ENCODE measurements at places on chromosomes 16 and 17.

GRCh38 chr17:27630607-27631410 is at the start of gene LGALS9:
LGALS9 (plus strand) TSS chr17:27631188; CDS start chr17:27631266, 78 bp downstream.
- H3K27me3 ChIP-seq = no peaks in the 10 kb centered on the region
- no peak for DNase-seq
- peaks cover 42% of the 10 kb centered on the region for H3K4me1 ChIP-seq
- peak within 1 kb of the TSS; percentile 5 for H3K4me3 ChIP-seq
- H3K36me3 ChIP-seq = no peaks in the 10 kb centered on the region

- no peaks in the 10 kb centered on the region for H3K27me3 ChIP-seq
- no peak overlapping the region for H3K4me3 ChIP-seq
- H3K36me3 ChIP-seq = no peaks in the 10 kb centered on the region
- H3K27ac ChIP-seq = no peak overlapping the region
- H3K4me1 ChIP-seq = no peaks in the 10 kb centered on the region
- DNase-seq = no peak
Measured at GRCh38 chr17:6170349-6170748, 100.2 kb downstream of the WSCD1 start.

- H3K4me1 ChIP-seq = no peaks in the 10 kb centered on the region
- no peak overlapping the region for H3K27ac ChIP-seq
- DNase-seq = no peak
- H3K27me3 ChIP-seq = no peaks in the 10 kb centered on the region
- no peaks in the 10 kb centered on the region for H3K36me3 ChIP-seq
Measured at GRCh38 chr16:67378642-67379041, 14.7 kb downstream of the TPPP3 start.

DNA sequence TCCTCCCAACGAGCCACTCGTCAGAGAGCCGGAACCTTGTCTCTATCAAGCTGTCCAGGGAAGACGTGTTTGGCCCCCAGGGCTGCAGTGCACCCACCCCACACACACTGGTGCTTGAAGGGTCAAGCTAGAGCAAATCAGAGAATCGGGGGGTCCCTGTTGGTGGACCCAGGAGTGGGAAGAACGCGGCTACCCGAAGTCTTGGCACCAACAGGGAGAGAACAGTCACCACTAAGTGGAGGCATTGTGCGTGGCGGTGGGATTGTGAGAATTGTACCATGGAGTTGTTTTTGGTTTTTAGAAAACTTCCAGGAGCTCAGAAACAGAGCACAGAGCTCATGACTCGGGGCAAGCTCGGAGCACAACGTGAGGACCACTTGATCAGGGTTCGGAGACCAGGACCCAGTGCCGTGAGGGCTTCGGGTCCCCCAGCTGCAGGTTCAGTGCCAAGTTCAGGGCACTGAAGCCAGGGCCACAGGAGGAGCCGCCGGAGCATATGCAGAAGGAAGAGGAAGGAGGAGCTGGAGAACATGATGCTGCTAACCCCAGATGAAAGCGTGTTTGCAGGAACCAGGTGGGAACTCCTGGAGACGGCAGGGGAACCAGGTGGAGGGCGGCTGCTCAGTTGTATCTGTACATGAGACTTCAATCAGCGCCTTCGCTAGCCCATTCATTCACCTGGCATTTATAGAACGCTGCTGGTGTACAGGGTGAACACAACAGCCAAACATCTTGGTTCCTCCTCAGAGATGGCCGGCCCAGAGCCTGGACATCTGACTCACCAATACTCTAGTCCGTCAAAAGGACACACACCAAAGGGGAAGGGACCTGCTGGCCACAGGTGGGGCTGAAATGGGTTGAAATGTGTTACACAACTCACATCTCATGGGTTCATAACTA is 42.8 kb downstream of the METRNL start:
- H3K36me3 ChIP-seq = no peaks in the 10 kb centered on the region
- H3K27ac ChIP-seq = no peak overlapping the region
- H3K27me3 ChIP-seq = no peaks in the 10 kb centered on the region
- H3K4me1 ChIP-seq = no peaks in the 10 kb centered on the region
- no peak overlapping the region for H3K4me3 ChIP-seq
- DNase-seq = peak; percentile 20

DNA sequence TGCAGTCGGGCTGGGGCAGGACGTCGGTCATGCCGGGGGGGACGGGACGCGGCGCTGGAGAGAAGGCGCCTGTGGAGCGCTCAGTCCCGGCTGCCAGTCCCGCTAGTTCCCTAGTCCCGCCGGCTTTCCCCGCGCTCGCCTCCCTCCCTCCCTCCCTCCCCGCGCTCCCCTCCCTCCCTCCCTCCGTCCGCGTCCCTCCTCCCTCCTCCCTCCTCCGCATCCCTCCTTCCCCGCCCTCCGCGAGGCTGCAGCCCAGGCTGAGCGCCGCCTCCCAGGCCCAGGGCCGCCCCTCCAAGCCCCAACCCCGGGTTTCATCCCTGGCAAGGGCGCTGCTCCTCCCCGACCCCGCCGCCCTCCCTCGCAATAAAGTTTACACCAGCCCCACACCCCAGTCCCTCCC is 34.8 kb downstream of the TIMM22 start:
- H3K27ac ChIP-seq = peak overlapping the region; percentile 70
- peak overlapping the region; percentile 40 for H3K4me3 ChIP-seq
- H3K4me1 ChIP-seq = peaks cover 11% of the 10 kb centered on the region
- peak; percentile 85 for DNase-seq
- peaks cover 7% of the 10 kb centered on the region for H3K36me3 ChIP-seq

DNA sequence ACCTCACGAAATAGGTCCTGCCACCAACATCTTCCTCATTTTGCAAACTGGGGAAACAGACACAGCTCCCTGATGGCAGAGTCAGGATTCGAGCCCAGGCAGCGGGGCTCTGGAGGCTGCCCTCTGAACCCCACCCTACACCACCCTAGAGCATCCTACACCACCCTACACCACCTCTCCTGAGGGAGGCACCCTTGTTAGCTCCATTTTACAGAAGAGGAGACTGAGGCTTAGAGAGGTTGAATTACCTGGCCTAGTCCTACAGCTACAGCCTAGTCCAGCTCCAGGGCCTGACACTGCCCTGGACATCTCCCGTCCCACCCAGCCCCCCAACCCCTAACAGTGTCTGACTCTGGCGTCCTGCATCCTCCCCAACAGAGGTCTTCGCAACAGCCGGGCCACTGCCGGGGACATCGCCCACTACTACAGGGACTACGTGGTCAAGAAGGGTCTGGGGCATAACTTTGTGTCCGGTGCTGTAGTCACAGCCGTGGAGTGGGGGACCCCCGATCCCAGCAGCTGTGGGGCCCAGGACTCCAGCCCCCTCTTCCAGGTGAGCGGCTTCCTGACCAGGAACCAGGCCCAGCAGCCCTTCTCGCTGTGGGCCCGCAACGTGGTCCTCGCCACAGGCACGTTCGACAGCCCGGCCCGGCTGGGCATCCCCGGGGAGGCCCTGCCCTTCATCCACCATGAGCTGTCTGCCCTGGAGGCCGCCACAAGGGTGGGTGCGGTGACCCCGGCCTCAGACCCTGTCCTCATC is 3.2 kb upstream of the NECAB2 start:
- DNase-seq = peak; percentile 83
- H3K27me3 ChIP-seq = peaks cover 17% of the 10 kb centered on the region
- H3K27ac ChIP-seq = no peak overlapping the region
- H3K4me3 ChIP-seq = no peak overlapping the region

DNA sequence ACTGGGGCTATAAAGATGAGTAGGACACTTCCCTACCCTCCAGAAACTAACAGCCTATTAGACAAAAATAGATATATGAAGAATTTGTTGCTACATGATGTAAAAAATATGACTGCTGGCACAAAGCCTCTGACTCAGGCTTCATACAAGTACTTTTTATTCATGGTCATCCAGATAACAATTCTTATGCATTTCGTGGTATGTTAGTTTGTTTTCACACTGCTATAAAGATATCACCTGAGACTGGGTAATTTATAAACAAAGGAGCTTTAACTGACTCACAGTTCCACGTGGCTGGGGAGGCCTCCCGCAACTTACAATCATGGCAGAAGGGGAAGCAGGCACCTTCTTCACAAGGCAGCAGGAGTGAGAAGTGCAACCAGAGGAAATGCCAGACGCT is 112.5 kb upstream of the HLF start:
- H3K36me3 ChIP-seq = no peaks in the 10 kb centered on the region
- H3K4me3 ChIP-seq = no peak overlapping the region
- H3K27ac ChIP-seq = no peak overlapping the region
- H3K27me3 ChIP-seq = no peaks in the 10 kb centered on the region
- DNase-seq = no peak

DNA sequence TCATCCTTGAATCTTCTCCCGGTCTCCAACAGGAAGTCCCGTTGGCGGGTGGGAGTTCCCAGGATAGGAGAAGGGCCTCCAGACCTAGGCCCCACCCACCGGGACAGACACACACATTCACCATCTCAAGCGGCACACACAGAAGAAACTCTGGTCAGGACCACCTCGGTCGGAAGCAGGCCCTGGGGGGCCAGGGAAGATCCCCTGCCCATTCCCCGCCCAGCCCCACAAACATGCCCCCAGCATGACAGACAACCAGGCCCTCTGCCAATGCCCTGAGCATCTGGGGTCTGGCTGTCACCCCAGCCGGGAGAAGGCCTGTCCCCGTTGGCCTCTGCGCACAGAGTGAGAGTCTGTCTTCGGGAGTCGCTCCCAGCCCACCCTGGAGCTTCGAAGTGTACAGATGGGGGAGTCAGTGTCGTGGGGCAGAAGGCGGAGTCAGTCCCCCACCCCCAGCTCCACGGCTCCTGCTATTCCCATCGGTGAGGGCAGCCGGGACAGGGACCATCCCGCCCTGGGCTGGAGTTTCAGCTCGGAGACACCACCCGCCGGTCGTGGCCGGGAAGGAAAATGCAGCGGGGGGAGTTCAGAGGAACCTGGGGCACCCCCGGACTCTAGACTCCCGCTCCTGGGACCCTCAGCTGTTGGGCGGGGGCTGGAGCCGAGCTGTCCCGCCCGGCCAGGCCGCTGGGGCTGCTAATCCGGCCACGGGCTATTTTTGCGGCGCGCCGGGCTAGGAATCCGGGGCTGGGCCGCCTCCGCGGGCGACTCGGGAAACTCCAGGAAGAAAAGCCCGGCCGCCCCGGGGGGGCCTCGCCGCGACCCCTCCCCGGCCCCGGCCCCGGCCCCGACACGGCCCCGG is 660 bp downstream of the RHBDF1 start:
- peak overlapping the region; percentile 95 for H3K27ac ChIP-seq
- peak; percentile 89 for DNase-seq
- peaks cover 51% of the 10 kb centered on the region for H3K4me1 ChIP-seq
- H3K4me3 ChIP-seq = peak overlapping the region; percentile 73
- no peaks in the 10 kb centered on the region for H3K36me3 ChIP-seq

DNA sequence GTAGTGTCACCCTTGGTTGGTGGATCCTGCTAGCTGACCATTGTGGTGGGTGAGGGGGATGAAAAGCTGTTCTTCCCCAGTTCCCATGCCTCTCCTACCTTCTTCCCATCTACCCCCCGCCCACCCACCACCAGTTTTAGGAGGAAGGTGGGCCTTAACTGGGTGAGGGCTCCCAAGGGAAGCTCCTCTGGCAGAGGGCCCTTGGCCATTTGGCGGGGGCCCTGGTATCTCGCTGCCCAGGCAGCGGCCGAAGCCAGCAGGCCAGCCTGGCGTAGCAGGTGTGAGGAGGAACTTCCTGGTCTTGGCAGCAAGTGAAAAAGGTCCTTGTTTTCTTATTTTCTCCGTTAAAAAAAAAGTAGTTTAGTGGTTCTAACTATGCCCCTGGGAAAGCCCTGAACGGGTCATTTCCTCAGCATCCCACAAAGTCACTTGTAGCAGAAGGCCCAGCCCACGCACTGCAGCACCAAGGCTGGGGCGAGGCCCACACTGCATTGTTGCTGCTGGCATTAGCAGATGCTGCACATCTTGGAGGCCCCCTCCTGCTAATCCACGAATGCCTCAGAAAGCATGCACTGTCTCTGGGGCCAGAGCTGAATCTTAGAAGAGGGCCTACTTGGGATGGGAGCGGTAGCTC is 72.5 kb downstream of the MPRIP start:
- no peaks in the 10 kb centered on the region for H3K27me3 ChIP-seq
- no peaks in the 10 kb centered on the region for H3K36me3 ChIP-seq
- DNase-seq = no peak
- no peak overlapping the region for H3K4me3 ChIP-seq
- H3K4me1 ChIP-seq = peaks cover 81% of the 10 kb centered on the region
- no peak overlapping the region for H3K27ac ChIP-seq

GRCh38 chr17:8031261-8031661 is 7.6 kb upstream of the ALOX15B start:
- no peak for DNase-seq
- no peaks in the 10 kb centered on the region for H3K4me1 ChIP-seq
- no peak overlapping the region for H3K27ac ChIP-seq
- no peak overlapping the region for H3K4me3 ChIP-seq

GRCh38 chr17:21382560-21383495 is 6.7 kb downstream of the KCNJ12 start:
- no peak for DNase-seq
- H3K4me1 ChIP-seq = peaks cover 9% of the 10 kb centered on the region
- no peaks in the 10 kb centered on the region for H3K27me3 ChIP-seq
- H3K27ac ChIP-seq = no peak overlapping the region
- no peaks in the 10 kb centered on the region for H3K36me3 ChIP-seq

All from upper lobe of left lung (tissue), 6 donors.